Stimulated activated CD4-positive, alpha-beta T cell treated with anti-CD3 and anti-CD28 coated beads, Interleukin-12 subunit alpha, Interleukin-12 subunit beta, amount 100 ng/mL, for 4 hours (primary cell): ENCODE measurements at places on chromosomes 7 and 10.

- DNase-seq = no peak
Measured at GRCh38 chr10:103396789-103397087, 312 bp downstream of the PDCD11 start.

- no peak for DNase-seq
Measured at GRCh38 chr10:49240946-49241345, 52.8 kb upstream of the TMEM273 start.

GRCh38 chr7:1418505-1419309 lies 40.6 kb downstream of the MICALL2 start:
- no peak for DNase-seq

DNA sequence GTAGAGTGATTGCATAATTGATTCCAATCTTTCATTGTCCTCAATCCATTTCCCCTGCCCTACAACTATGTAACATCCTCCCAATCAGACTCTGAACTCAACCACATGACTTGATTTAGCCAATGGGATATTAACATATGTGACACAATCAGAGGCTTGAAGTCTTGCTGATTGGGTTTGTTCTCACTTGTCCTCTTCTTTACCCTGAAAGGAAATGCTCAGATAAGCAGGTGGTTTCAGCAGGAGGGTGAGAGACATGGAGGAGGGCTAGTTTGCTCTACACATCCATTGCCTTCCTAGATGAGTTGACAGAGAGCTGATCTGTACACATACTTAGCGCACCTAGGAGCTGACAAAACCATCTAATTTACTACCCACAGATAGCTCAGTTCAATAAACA lies 669.4 kb downstream of the NRG3 start:
- no peak for DNase-seq

DNA sequence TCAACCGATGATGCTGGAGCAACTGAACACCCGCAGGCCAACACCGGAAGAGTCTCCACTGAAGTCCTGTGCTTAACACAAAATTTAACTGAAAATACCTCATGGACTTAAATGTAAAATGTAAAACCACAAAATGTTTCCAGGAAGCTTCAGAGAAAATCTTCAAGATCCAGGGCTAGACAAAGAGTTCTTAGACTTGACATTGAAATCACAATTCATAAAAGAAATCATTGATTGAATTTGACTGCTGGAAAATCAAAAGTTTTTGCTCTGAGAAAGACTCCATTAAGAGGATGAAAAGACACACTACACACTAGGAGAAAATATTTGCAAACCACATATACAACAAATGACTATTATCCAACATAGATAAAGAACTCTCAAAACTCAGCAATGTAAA lies 234.7 kb upstream of the PPP2R2D start:
- no peak for DNase-seq

DNA sequence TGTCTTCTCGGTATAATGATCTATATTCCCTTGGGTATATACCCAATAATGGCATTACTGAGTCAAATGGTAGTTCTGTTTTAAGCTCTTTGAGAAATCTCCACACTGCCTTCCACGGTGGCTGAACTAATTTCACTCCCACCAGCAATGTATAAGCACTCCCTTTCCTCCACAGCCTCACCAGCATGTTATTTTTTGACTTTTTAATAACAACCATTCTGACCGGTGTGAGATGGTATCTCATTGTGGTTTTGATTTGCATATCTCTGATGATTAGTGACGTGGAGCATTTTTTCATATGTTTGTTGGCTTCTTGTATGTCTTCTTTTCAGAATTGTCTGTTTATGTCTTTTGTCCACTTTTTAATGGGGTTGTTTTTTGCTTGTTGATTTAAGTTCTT lies 33.6 kb downstream of the KIAA1217 start:
- no peak for DNase-seq

DNA sequence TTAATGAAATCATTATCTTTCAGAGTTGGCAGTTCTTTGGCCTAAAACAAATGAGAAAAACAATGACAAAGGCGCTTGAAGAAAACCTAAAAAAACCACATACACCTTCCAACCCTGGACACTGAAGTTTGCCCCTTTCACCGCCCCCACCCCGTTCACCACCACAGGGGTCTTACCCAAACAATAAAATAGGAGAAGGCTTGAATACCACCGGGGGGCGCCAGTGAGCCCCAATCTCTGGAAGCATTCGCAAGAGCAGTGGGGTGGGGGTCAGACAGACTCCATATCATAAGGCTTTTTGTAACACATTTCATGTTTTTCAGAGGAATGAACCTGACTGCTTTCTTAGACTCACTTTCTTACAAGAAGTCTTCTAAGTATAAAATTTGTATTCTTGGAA lies 163.6 kb downstream of the PIP4K2A start:
- peak; percentile 70 for DNase-seq

GRCh38 chr10:131994435-131994834 lies 12.7 kb upstream of the BNIP3 start:
- no peak for DNase-seq

DNA sequence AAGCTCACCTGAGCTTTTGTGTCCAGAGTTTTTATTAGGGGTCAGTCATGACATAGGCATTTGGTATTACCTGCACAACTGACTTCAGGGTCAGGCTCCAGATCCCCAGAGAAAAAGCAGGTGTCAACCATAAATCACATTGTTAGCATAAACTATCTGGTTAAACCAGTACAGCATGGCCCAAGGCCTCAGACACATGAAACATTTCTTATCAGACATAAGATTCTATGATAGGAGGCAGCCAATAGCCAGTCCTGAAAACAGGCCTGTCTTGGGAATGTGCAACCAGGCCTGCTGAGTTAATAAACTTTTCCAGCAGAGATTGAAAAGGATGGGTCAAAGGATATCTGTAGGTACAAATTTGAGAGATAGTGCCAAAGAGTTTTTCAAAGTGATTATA lies 116.1 kb downstream of the TPST1 start:
- DNase-seq = no peak

GRCh38 chr7:95715274-95715673 lies 57.1 kb upstream of the DYNC1I1 start:
- DNase-seq = no peak

- no peak for DNase-seq
Measured at GRCh38 chr10:69959911-69960310, 92.7 kb upstream of the MACROH2A2 start.

DNA sequence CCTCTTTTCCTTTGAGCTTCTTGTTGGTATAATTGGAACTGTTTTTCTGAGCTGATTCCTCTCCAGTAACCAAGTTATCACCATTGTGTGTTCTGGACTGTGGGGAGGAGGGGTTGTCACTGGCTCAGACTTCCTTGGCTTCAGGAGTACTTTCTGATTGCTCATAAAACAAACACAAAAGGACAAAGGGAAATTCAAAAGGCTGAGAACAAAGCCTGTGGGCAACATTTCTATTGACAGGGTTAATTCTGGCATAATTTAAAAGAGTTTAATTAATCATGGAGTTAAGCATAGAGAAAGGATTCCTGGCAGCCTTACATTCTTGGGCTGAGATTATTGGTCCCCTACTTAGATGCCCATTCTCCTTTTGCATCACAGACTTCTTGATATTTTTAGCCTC lies 222.9 kb upstream of the KMT2E start:
- DNase-seq = no peak

DNA sequence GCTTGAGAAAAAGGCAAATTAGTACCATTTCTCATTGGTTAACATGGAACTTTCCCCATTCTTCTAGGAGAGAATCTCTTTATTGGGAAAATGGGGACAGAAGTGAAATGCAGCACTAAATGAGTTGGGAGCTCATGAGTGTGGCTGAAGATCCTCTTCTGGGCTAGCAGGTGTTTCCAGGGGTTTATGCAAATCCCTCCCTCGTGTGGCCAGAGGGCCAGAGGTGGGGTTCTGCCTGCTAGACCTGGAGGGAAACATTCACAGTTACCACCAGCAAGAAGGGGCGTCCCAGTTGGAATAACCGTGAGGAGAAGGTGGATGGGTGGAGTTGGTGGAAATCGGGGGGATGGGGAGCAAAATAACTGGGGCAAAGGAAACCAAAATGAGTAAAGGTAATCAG lies 235.9 kb downstream of the KLF6 start:
- no peak for DNase-seq

- no peak for DNase-seq
Measured at GRCh38 chr10:7045891-7046599, 364.8 kb downstream of the SFMBT2 start.

DNA sequence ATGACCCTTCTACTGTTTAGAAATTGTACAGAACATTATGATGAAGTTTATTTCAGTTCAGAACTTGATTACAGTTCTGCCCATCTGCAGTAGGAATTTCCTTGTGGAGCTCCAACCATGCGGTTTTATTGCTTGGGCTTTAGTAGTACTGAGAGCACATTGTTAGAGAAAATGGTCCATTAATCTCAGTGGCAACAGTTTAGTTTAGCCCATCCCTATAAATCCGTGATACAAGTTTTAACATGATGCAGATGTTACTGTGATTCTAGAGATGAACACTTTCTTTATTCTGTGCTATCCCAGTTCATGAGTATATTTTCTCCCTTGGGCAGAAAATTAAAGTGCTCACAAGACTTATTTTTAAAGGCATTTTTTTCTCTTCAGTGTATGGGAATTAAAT lies 84.8 kb upstream of the FZD8 start:
- DNase-seq = no peak

DNA sequence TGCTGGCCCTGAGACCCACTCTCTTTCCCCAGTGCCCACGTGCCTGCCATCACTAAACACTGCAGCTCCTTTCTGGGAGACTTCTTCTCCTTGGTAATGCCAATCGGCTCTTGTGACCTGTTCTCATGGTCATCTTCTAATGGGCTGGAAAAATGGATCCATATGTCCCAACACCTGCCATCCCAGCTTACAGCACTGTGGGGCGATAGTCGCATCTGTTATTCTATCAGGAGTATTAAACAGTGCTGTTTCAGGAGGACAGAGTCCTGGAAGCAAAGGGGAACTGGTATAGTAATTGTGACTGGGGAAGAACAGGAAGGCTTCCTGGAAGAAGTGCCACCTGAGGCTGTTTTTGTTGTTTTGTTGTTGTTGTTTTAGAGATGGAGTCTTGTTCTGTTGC lies 411.2 kb downstream of the GLRX3 start:
- no peak for DNase-seq

DNA sequence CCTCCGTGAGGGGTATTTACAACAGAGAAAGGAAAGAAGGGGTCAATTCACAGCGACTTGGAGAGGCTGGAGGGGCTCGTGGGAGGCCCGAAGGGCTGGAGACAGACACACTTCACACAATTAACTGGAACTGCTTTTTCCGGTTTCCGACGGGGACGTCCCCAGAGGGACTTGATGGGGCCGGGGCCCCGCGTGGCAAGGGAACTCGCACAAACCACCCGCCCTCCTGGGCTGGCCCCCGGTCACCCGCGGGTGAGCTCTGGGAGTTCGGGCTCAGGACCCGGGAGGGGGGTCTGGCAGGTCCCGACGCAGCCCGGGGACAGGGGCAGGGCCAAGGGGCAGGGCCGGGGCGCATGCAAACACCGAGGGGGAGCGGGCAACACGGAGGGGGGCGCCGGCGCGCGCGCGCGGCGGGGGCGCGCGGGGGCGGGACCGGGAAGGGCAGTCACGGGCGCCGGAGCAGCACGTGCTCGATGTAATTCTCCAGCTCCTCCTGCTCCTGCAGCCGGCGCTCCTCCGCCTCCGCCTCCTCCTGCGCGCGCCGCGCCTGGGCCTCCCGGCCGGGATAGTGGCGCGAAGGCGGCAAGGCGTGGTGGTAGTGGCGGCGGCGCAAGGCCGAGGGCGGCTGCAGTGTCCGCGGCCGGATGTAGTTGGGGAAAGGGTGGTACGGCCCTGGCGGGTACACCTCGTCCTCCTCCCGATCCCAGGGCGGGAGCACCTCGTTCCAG lies 2.7 kb downstream of the VGF start:
- no peak for DNase-seq

GRCh38 chr7:3591944-3592343 lies 290.9 kb downstream of the SDK1 start:
- no peak for DNase-seq

- no peak for DNase-seq
Measured at GRCh38 chr7:112257073-112257472, 50.6 kb downstream of the ZNF277 start.

DNA sequence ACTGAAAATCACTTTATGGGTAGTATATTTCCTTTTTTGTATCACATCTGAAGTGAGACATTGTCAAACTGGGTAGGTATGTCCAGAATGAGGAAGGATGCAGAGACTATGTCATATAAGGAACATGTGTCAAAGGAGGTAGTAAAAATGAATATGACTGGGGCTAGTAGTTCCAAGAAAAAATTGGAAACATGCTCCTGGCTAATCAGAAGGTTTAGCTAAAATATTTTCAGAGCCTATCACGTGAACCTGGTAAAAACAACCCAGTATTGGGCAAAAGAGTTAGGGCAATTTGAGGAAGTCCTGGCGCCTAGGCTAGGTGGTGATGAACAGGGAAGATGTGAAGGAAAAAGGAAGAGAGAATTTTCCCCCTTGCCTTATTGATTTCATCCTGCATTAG lies 26.4 kb downstream of the ENTPD1 start:
- DNase-seq = no peak

DNA sequence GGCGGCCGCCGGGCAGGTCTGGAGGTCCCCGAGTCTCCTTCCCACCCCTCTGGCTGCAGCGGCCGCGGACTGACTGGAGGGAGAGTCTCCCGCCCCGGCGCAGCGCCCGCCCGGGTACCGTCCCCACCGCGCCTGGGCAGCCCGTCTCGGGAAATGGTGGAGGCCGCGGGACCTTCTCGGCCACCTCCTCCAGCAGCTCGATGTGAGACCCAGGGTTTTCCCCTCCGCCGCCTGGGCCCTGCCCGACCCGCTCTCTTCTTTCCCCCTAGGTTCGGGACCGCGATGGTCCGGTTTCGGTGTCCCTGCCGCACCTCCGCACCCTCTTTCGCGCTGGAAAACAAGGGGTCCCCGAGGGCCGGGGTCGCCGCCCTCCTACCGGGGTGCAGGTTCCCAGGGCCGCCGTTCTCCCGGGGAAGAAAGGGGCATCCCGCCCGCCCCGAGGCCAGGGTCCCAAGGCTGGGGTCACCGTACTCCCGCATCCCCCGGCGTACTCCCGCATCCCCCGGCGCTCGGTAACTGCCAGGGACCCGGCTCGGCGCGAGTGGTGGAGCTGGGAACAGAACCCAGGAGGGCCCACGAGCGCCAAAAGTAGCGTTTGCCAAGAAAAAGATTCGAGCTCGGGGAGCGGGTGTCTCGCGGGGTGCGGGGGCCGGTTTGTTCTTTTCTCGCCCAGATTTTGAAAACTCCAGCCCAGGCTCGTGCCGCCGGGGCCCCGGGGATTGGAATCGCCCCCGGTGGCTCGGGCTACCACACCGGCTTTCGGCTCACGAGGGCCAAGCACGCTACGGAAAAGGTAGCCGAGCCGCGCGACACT lies 3.4 kb downstream of the TNRC18 start:
- no peak for DNase-seq

DNA sequence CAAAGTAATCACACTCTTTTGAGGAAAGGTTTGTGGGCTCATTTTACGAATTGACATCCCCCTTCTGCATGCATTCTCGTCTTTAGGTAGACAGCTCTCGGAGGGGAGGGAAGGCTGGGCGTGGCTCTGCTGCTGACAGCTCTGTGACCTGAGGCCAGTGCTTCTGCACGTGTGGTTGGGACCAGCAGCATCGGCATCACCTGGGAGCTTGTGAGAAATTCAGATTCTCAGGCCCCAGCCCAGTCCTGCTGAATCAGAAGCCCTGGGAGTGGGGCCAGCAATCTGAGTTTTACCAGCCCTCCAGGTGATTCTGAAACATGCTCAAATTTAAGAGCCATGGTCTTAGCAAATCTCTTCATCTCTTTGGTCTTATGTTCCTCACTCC lies 89.4 kb downstream of the JCAD start:
- no peak for DNase-seq
